ENCODE measurements at places on chromosomes 12 and 14.
A peak's percentile ranks its signal among the peaks of the same experiment; 100 is the strongest.

DNA sequence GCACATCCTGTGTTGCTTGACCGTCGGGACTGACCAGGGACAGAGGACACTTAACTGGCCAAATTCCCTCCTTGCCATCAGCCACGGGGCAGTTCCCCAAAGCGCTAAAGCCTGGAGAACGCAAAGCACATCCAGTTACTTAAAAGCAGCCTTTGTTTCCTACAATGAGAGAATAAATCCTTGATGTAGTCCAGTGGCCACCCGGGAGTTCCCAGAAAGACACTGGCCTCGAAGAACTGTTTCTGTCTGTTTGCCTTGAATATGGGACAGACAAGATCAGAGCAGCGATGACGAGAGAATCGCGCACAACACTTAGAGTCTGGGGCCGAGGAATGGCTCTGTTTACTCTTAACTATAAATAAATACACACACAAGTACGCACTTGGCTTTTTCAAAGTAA, 102.2 kb downstream of the TNFAIP2 start:
- H3K27me3 ChIP-seq: peaks cover 15% of the 10 kb centered on the region
- no peaks in the 10 kb centered on the region for H3K36me3 ChIP-seq
- DNase-seq: no peak

- peak overlapping the region; percentile 58 for H3K27ac ChIP-seq
- no peaks in the 10 kb centered on the region for H3K27me3 ChIP-seq
- no peaks in the 10 kb centered on the region for H3K36me3 ChIP-seq
- no peak overlapping the region for H3K4me3 ChIP-seq
- peaks cover 4% of the 10 kb centered on the region for H3K4me1 ChIP-seq
These were observed 73.7 kb downstream of the BBS10 start for GRCh38 chr12:76274420-76275083.

DNA sequence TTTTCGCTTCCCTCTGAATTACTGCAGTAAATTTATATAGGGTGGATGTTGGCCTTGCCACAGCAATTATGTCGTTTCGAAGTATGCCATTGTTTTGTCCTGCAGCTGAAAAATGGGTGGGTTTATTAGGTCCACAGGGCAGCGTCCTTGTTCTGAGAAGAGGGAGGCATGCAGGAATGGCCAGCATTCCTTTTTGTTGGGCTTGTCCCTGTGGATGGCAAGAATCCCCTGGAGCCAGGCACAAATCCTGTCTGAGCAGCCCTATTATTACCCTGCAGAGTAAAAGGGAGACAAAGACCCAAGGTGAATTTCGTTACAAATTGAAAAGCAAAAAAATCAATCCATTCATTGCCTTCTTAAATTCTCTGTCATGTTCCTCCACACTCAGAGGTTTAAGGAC, 88.1 kb downstream of the CHST11 start:
- no peak overlapping the region for H3K27ac ChIP-seq
- peaks cover 4% of the 10 kb centered on the region for H3K4me1 ChIP-seq

DNA sequence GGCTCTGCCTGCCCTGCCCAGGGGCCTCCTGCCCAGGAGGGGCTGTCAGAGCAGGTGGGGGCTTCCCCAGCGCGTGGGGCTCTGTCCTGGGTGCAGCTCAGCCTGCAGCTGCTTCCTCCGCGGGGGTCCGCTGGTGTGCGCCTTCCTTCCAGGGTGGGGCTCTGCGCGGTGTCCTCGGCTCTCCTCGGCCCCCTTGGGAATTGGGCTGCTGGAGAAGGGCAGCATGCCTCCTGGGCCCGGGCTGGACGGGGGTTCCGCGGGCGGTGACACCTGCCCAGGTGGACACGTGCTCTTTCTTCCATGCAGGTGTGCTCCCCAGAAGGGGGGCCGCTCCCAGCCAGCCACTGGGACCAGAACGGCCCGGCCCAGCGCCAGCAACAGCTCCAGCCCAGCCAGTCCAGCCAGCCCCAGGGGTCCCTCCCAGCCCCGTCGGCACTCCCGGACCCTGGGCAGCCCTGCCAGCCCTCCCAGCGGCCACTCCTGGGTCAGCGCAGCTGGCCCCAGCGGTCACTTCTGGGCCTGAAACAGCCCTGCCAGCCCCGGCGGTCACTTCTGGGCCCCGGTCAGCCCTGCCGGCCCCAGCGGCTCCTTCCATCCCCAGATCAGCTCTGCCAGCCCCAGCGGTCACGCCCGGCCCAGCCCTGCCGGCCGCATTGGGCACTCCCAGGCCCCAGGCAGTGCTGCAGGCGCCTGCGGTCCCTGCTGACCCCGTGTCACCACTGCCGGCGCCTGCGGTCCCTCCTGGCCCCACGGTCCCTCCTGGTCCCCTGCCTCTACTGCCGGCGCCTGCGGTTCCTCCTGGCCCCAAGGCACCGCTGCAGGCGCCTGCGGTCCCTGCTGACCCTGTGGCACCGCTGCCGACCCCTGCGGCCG, 19.1 kb downstream of the FBRSL1 start:
- H3K4me1 ChIP-seq: peaks cover 9% of the 10 kb centered on the region
- no peak overlapping the region for H3K4me3 ChIP-seq
- no peak for DNase-seq
- no peak overlapping the region for H3K27ac ChIP-seq

DNA sequence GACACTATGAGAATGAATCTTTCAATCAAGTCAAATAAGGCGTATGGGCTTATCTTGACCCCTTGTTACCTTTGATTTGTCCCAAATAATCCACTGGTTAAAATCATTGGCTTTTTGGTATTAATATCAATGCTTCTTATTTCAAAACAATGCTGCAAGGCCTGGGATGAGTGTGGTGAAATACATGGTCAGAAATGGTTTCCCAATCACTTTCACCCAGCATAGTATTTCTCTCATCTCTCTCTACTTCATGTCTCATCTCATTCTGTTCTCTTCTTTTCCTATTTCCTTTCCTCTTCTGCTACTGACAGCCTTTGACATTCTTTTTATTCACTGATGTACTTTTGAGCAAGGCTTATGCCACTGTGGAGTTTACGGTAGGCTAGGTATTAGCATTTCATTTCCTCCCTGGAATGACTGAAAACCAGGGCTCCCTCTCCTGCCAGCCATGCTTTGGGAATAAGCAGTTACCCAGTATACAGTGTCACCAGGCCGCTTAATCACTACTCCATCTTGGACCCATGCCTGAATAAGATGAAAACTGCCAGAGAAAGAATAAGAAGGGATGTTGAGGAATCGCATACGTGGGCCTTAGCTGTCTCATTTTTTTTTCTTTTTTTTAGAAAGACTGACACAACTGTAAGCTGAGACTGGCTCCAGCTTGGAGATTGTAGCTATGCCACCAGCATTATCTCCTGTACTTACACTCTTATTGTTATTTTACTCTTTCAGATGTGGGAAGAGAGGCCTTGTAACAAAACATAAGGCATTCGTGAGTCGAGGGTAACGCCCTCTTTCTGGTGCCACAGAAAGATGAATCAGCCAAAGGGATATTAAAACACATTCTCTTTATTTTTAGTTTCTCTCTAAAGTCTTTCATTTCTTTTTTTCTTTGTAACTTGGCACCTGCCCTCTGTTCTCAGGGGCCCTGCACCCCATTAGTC, 53.5 kb downstream of the IGF1 start:
- H3K27ac ChIP-seq: no peak overlapping the region
- H3K27me3 ChIP-seq: no peaks in the 10 kb centered on the region
- H3K4me3 ChIP-seq: no peak overlapping the region
- H3K4me1 ChIP-seq: no peaks in the 10 kb centered on the region
- DNase-seq: no peak

DNA sequence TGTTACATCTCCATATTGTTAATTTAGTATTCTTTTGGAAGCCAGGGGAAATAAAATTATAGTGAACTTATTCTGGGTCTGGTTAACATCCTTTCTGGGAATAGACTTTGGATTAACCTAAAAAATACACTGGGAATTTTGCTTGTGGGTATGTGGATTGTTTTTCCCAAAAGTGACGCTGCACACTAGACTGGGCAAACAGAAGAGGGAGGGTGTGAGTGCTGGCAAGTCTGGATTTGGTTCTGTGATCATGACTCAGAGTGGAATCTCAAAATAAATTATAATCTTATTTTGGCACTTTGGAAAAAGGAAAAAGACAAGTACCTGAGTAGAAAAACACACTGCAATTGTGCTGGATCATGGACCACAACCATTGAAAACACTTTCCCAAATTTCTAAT, 15.2 kb upstream of the LUM start:
- no peaks in the 10 kb centered on the region for H3K4me1 ChIP-seq
- no peak for DNase-seq
- H3K27ac ChIP-seq: no peak overlapping the region
- H3K27me3 ChIP-seq: no peaks in the 10 kb centered on the region
- no peaks in the 10 kb centered on the region for H3K36me3 ChIP-seq

GRCh38 chr14:73634011-73634833, 10.6 kb upstream of the DNAL1 start:
- DNase-seq: peak; percentile 97

- H3K27me3 ChIP-seq: peaks cover 4% of the 10 kb centered on the region
- DNase-seq: no peak
- H3K27ac ChIP-seq: no peak overlapping the region
- H3K4me1 ChIP-seq: no peaks in the 10 kb centered on the region
- no peaks in the 10 kb centered on the region for H3K36me3 ChIP-seq
These were observed 32.6 kb upstream of the PLEKHG3 start for GRCh38 chr14:64671591-64671990.

DNA sequence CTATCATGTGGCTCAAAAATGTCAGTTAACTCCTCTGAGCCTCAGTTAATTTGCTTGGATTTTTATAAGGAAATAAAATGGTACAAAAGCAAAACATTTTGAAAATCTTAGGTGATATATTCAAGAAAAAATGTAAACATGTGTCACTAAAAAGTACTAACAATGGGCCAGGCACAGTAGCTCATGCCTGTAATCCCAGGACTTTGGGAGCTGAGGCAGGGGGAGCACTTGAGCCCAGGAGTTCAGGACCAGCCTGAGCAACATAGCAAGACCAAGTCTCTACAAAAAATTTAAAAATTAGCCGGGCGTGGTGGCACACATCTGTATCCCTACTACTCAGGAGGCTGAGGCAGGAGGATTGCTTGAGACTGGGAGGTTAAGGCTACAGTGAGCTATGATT, 25.7 kb downstream of the AQP6 start:
- H3K27me3 ChIP-seq: no peaks in the 10 kb centered on the region
- no peaks in the 10 kb centered on the region for H3K4me1 ChIP-seq
- no peak overlapping the region for H3K27ac ChIP-seq
- peak; percentile 59 for DNase-seq
- peaks cover 85% of the 10 kb centered on the region for H3K36me3 ChIP-seq

DNA sequence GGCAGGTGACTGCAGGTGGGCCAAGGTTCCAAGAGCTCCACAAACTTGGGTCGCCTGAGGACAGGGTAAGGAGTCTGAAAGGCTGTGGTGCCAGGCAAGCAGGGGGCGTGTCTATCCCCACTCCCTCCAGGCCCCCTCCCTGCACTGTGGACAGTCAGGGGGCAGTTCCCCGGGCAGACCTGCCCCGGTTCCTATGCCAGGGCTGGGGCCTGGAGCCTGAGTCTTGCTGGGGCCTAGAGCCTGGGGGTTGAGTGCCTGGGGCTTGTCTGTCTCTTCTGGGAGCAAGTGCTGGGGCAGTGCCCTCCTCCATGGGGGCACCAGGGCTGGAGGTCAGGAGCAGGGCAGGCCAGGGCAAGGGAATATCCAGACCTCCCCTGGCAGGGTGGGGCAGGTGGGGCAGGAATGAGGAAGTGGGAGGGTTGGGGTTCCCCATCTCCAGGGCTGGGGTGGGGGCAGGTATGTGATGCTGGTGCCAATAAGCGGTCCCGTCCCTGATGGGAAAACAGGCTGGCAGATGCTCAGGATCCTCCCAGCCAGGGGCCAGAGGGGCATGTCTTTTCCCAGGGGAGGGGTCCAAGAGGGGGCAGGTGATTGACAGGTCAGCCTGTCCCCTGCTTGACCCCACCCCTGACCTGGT, 11.9 kb upstream of the TNFAIP2 start:
- no peaks in the 10 kb centered on the region for H3K27me3 ChIP-seq
- no peak overlapping the region for H3K4me3 ChIP-seq
- peaks cover 5% of the 10 kb centered on the region for H3K4me1 ChIP-seq
- H3K27ac ChIP-seq: no peak overlapping the region
- no peak for DNase-seq

DNA sequence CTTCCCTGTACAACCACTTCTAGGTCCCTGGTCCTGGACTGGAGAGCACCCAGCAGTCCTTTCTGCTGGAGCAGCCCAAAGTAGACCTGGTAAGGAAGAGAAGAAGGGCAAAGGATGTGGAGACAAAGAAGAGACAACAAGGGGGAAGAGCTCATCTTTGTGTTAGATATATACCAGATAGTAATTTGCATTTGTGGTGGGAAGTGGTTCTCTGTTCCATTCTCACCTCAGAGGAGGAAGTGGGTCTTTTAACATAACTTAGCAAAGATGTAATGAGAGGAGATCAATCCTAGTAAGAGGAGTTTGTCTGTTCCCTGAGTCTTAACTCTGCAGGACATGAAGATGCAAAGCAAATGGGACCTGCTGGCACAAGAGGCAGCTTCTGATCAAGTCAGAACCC, 8.0 kb downstream of the CCDC198 start:
- no peak for DNase-seq
- peaks cover 4% of the 10 kb centered on the region for H3K4me1 ChIP-seq

All from endodermal cell (in vitro differentiated cells).